NCI-H2081 (cell line): ENCODE measurements at places on chromosomes 2 and 18.

GRCh38 chr18:74610051-74610615 lies 12.5 kb downstream of the ZNF407 start:
- no peak for DNase-seq

DNA sequence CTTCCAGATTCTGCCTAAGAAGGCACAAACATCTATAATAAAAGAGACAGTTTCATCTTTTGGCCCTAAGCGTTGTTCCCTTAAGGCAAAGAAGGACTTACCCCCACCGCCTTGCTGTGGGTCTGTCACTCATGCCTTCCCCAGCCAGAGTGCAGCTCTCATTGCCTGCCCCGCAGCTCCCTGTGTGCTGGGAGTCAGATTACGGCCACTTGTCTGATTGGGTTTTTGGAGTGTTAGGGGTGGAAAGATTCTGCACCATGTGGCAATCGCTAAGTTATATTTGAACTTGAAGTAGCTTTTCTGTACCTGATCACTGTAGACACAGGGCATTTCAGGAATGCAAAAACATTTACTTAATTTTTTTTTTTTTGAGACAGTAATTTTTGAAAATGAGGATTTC lies at the start of gene AQP4:
Gene AQP4, minus strand, starts transcription at position 151 of the 400 bp plus-strand sequence. Its CDS starts 18 bp downstream, at position 133.
- DNase-seq = no peak

DNA sequence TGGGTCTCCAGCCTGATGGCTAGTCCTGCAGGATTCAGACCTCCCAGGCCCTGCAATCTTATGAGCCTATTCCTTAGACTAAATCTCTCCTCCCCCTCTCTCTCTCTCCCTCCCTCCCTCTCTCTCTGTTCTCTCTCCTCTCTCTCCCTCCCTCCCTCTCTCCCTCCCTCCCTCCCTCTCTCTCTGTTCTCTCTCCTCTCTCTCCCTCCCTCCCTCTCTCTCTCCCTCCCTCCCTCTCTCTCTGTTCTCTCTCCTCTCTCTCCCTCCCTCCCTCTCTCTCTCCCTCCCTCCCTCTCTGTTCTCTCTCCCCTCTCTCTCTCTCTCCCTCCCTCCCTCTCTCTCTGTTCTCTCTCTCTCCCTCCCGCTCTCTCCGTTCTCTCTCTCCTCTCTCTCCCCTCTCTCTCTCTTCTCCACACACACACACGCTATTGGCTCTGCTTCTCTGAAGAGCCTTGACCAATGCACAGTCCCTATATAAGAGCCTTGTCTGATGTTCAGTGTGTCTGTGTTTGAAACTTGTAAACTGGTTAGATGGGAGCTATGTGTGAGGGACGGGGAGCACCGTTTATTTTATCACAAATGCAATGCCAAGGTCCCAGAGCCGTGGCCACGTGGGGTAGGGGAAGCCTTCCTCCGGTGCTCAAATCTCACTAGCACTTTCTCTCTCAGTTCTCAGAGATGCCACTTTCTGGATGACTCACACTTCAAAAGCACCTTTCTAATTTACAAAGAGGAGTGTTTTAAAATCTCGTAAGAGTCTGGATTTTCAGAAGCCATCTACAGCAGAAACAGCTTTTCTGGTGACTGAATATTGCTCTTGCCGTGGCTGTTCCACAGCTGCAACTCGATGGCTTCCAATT lies 9.4 kb upstream of the PRLH start:
- no peak for DNase-seq

GRCh38 chr2:46183426-46183825 lies 113.8 kb upstream of the EPAS1 start:
- no peak for DNase-seq

DNA sequence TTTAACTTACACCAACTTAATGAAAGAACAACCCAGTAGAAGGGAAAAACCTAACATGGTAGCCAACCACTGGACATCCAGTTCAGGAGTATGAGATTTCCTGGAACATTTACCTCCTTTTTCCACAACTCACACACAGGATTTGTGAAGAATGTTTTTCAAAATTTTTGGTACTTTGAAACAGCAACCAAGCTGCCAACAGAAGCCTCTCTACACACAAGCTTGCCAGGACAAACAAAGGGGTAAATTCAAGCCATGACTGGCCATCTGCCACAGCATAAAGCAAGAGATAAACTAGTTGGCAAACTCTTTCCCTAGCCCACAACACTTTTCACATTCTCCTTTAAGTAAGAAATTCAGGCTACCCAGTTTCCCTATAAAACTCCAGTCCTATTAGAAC lies 21.4 kb downstream of the MGAT4A start:
- no peak for DNase-seq
